Small intestine (tissue), 16 donors: ENCODE measurements at places on chromosomes 13 and 19.

- no peak for DNase-seq
Measured at GRCh38 chr13:22964245-22964966, 216.4 kb upstream of the SGCG start.

DNA sequence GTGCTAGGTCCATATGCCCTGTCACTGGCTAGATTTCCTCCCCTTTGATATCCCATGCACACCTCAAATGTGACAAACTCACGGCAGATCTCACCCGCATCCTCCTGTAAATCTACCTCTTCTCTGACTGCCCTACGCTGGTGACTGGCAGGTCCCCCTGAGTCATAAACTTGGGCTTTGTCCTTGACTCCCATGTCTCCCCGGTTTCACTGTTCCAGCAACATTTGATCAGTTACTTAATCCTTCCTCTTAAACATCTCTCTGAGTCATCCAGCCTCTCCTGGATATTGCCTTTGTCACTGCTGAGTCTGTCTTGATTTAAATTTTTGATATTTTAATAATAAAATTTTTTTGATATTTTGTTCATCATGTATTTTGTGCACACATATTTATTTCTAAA lies 26.5 kb downstream of the FAM216B start:
- no peak for DNase-seq

DNA sequence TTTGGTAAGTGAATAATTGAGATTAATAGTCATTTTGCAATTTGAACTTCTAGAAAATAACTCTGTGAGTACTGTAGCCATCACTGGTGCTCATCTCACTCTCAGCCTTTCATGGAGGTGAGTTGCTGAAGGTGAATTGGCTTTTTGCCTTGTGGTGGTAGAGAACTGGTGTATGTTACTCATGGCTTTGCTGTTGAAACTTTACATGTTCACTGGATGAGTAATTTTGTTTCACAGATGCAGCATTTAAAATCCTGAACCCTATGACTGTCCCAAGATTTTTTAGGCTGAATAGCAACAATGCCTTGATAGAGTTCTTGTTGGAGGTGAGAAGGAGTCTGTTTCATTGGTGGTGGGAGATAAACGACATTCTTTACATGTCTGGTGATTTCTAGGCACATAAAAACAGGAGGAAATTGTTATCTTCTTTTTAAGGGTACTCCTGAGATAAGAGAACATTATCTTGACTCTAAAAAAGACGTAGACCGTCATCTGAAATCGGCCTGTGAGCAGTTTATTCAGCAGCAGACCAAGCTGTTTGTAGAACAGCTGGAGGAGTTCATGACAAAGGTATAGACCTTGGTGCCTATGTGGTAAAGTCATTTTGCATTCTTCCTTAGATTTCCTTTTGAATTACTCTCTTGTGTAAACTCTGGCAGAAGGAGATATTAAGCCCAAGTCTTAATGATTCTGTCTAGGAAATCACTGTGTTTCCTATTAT lies 53.9 kb downstream of the COG3 start:
- DNase-seq: no peak

DNA sequence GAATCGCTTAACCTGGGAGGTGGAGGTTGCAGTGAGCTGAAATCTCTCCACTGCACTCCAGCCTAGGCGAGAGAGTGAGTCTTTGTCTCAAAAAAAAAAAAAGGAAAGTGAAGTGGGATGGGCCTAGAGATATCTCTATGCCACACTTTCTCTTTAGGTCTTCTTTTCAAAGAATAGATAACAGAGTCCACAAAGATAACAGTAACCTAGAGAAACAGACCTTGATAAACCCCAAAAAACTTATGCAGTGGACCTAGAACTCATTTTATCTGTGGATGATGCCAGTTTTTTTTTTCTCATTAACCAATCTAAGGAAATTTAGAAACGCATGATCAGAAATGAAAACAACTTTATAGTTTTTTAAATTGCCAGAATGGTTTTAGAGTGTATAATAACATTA lies 227.4 kb downstream of the LHFPL6 start:
- no peak for DNase-seq

DNA sequence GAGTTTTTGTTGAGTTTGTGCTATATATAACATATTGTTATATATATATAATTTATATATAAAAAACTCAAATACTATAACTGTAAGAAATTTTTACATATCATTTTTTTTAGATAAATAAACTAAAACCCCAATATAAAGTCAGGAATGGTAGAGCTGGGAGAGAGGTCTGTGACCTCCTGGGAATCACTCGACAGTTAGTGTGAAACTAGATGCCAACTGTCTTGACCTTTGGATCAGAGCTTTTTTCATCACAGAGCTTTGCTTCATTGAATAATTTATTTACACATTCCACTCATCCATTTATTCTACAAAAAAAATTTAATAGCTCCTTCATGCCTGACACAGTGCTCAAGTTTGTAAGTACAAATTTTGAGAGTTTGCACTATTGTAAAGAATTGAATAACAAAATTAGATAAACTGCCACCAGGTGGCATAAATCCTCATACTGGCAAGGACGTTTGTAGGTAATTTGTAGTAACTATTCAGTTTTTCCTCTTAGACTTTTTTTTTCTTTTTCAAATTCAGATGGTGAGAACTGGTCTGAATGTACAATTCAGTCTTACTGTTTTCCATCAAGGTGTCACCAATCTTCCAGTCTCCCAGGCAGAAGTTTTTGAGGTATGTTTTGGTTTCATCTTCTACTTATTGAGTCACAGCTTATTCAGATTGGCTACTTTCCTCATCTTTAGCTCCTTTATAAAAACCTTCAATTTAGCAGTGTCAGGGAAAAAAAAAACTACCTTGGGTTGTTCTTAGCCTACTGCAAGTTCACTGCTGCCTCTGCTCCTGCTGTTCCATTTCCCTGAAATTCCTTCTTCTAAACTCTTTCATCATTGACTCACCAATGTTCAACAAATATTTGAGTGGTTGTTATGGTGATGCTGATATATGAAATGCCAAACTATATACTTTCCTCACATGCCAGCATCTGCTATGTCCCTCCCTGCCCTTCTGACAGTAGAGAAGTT lies 28.7 kb downstream of the LACC1 start:
- DNase-seq: peak; percentile 49

- DNase-seq: no peak
Measured at GRCh38 chr13:110835721-110836604, 78.9 kb downstream of the ANKRD10 start.

DNA sequence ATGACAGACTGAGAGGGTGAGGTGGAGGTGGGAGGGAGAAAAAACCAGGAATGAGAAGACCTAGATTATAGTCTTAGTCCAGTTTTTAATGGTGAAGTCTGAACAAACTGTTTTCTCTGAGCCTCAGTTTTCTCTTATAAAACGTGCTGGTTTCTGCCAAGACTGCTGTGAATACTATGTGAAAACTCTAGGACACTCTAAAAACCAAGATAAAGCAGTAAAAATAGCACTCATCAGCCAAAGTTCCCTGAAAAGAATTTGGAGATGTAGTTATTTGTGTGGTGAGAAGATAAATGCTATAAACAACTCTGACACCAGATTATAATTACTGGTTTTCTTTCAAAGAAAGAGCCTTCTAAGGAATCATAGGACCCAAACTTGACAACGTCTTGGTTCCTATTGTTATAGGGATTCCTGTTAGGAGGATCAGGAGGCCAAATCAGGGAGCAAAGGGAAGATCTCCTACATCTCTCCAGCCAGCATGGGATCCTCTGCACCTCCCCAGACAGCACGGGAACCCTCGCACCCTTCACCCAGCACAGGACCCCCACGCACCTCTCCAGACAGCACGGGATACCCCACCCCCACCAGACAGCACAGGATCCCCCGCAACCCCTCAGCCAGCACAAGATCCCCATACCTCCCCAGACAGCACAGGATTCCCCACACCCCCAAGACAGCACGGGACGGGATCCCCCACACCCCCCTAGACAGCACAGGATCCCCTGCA lies 130.2 kb downstream of the MIPEP start:
- DNase-seq: no peak

DNA sequence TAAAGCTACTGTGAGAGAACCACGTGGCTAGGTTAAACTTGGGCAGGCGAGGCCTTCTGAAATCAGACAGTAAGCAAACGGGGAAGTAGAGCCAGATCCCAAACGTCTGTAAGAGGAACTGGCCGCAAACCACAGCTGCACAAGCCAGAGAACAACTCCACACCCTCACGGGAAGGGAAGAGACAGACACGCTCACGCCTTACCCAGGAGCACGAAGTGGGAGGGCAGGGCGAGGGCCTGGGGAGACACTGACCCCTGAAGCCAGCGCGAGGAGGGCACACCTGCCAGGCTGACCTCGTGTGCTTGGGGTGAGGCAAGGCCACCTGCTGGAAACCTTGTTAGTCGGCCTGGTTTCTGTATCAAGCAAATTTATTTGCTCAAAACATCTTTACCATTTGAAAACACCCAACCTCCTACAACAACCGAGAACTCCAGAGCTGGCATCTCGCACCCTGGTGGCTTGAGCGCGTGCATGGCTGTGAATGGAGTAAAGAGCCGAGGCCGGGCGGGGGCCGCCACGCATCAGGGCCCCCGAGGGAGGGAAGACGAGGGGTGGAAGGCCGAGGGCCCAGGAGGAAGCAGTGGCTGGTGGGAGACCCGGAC lies 7.3 kb downstream of the POLR2E start:
- no peak for DNase-seq

DNA sequence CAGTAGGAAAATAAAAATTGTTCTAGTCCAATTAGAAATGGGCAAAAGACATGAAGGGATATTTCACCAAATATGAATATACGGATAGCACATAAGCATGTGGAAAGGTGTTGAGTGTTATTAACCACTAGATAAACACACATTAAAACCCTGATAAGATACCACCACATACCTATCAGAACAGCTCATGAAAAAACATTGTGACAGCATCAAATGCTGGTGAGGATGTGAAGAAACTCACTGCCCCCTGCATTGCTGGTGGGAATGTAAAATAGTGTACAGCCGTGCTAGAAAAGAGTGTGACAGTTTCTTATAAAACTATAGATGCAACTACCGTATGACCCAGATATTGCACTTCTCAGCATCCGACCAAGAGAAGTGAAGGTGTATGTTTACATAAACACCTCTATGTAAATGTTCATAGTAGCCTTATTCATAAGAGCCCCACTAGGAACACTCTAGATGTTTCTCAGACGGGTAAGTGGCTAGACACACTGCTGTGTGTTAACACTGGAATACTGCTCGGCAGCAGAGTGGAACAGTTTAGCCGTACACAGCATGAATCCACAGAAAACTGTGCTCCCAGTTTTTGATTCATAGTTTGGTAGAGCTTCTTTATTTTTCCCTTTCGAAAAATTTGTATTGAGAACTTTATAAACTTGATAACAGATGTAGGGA lies 321.1 kb downstream of the MYO16 start:
- no peak for DNase-seq

DNA sequence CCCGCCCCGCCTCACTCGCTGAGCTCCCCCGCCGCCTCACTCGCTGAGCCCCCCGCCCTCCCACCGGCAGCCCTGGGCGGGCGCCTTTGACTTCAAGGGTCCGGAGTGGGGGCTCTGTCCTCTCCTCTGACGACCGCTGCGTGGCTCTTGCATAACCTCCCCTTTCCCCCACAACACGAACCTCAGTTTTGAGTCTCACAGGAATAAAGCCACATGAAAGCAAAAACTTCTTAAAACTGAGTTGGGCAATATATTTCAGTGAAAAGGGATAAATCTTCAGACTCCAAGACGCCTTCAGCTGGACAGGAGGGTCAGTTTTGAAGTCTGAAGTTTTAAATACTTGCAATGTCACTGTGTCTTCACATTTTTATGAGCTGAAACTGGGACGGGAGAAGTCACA lies 70.6 kb upstream of the C13orf46 start:
- no peak for DNase-seq

DNA sequence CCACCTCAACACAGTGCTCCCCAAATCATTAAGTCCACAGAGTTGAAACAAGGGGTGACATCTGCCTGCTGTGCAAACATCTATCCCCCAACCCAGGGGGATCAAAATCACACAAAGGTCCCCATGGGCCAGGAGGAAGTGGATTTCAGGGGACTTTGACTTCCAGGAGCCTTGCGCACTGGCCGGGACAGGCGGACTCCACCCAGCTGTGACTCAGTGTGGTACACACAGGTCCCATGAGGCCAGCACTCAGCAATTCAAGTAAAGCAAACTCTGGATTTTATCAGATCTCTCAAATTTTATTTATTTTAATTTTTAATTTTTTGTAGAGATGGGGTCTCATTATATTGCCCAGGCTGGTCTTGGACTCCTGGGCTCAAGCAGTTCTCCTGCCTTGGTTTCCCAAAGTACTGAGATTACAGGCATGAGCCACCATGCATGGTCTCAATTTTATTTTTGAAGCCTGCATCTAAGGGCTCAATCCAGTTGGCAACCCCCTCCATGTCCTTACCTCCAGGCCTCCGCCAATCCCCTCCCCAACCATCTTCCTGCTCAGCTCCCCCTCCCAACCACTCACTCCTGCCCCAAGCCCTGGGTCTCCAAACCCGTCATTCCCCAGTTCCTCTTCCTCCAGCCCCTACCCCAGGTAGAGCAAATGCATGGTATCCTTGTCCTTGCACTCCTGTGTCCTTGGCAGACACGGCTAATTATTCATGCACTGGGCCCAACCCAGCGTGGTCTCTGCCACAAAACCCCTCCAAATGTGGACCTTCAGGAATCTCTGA lies 18.2 kb downstream of the ARHGAP33 start:
- peak; percentile 57 for DNase-seq

DNA sequence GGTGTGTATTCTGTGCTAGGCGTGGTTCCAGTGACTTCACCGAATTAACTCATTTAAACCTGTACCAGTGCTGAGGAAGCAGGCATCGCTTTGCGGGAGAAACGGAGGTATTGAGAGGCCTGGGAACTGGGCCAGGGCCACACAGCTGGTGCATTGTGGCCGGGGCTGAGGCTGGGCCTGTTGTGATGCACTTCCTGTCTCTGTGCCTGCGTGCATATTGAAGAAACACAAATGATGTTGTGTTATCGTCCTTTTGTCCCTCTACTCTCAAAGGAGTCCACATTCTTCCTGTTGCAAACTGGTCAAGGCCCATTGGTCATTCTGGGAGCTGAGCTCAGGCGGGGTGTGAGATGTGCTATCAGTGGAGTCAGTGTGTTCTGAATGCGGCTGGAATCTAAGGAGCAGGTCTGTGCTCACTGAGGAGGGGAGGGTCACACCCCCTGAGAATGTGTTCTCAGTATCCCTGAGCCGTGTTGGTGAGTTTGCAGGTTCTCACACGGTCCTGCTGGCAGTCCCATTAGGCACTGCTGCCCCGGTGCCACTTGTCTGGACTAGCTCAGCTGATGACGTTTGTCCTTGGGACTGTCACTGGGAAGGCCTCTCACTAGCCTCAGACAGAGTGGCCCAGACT lies 62.1 kb downstream of the ARHGEF7 start:
- DNase-seq: peak; percentile 59

DNA sequence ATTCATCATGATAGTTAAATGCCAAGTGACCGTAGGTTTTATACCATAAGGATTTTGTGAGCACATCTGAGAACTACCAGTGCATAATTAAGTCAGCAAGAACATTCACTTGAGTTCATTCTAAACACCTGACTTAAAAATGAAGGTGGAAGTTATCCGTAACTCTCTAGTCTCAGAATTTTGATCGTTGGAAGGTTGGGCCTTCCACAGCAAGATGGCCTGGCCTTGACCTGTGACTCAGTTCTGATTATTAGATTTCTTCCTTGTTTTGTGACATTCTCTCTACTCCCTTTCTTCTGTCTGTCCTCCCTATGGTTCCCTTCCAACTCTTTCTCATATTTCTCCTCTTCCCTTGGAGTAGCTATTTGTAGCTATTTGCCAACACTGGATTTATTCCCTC lies 20.0 kb upstream of the WDFY2 start:
- DNase-seq: no peak
